ENCODE measurements at places on chromosomes 6 and 20. TPM values are rescaled to one million over a fixed set of nuclear protein-coding genes. Genes with fewer than 3 reads are reported as not detected.

Gene DHX16
- total RNA-seq = 35.5 TPM

Gene IGF2R
- 69.5 TPM for total RNA-seq

Gene MYB
- 0.14 TPM for total RNA-seq

Gene SLC16A10
- total RNA-seq = under 0.01 TPM

Gene LRP11
- 24.7 TPM for total RNA-seq

Gene BMP6
- 203 TPM for total RNA-seq

Gene PSORS1C2
- total RNA-seq = not detected

Gene DEFB132
- not detected for total RNA-seq

Gene COL20A1
- under 0.01 TPM for total RNA-seq
